ENCODE measurements at places on chromosomes 7 and 10. TPM values are rescaled to one million over a fixed set of nuclear protein-coding genes. Genes with fewer than 3 reads are reported as not detected.

TAS2R3 gene
- 0.46 TPM for total RNA-seq

SAP25 gene
- total RNA-seq, result not detected

EVX1 gene
- total RNA-seq, result not detected

VAX1 gene
- total RNA-seq, result not detected

TMEM176B gene
- total RNA-seq, result not detected

SSC4D gene
- 0.46 TPM for total RNA-seq

KIAA1549 gene
- total RNA-seq, result 1.9 TPM

STEAP4 gene
- not detected for total RNA-seq

C10orf53 gene
- total RNA-seq, result not detected
